ENCODE measurements at places on chromosomes 6 and 20.

DNA sequence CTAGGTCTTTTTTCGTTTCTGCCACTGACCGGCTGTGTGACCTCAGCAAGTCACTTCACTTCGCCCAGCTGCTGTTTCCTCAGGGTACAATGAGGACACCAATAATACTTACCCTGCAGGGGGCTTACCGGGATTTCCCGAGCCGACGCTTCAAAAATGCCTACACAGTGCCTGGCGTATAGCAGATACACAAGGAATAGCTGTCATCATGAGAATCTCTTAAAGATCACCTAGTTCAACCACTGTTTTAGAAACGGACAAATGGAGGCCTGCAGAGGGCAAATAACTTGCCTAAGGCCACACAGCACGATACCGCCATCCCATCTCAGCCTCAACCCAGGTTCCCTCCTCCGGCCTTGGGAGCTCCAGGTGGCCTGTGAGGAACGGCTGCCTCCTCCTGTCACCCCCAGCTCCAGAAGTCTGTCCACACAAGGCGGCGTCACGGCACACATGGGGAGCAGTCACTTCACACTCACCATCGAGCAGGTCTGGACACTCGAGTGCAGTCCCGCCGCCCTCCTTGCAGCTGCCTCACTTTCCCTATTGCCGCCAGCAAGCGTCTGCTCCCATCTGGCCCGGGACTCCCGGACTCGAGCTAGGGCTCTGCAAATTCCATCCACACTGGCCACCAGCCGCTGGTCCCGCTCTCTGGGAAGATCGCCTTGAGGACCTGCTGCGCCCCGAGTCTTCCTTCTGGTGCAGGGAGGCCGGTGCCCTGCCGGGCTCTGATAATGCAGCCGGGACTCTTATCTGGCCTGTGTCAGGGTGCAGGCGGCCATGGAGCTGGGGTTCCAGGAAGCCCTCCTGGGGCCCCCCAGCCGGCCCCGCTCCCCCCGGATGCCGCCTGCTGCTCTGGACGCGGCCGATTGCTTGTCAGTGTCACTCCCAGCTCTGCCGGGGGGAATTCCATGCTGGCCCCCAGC lies at the start of gene RIPOR3:
RIPOR3 (minus strand) TSS at position 893 of the 923 bp plus-strand sequence; CDS start at position 479, 414 bp downstream.
- no peak for DNase-seq

DNA sequence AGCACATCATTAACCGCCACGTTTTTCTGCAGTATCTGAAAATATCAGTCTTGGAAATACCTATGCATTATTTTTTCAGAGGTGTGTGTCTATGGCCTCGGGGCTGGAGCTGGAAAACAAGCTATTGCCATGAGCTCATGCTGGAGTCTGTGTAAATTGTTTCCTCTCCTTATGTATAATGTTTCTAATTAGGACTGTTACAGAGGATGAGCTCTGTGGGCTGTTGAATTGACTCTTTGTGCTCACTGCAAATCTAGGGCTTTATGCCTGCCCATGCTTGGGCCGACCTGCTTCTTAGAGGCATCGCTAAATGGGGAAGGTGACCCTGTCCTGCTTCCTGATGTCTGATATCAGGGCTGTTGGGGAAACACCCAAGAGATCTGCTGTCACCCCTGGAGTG lies 80.8 kb upstream of the SLC22A16 start:
- no peak for DNase-seq

DNA sequence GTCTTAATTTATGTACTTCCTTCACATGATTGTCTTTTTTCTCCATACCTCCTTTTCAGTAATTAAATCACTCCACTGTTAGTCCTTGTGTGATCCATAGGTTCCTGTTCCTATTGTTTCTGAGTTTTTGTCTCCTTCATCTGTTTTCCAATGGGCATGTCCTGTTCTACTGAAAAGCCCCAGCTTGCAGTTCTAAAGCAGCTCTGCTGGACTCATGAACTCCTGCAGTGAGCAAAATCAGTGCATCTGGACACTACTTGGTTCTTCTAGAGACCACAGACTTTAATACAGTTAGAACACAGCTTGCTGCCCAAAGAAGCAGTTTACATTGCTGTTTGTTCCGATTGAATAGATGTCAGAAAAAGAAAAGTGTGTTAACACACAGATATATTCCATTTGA lies 593.3 kb upstream of the HS3ST5 start:
- DNase-seq, result no peak

- DNase-seq, result no peak
Measured at GRCh38 chr20:11677428-11677827, 240.3 kb upstream of the BTBD3 start.

DNA sequence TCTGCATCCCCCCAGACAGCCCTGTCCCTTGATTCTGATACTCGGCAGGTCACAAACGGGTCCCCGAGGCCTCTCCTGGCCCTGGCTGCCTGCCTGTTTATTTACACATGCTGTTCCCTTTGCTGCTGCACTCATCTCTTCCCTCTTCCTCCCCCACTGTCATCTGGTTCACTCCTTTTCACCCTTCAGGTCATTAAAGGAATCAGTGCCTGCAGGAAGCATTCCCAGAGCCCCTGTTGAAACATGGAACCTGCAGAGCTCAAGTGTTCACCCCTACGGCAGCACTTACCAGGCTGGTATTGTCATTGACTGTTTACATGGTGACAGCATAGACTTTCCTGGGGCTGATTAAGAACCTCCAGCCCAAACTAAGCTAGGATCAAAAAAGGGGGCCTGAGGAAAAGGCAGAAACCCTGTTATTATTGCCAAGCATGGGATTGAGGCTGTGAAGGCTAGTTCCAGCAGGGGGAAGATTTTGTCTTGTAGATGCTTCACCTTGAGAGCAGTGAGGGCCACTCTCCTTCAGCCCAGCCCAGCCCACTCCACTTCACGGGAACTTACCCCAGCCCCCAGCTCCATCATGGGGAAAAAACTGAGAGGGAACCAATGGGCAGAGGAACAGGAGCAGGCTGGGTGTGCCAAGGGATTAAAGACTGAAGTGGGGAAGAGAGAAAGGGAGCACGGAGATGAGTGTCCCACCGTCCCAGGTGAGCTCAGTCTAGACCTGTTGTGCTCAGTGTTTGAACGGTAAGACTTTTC lies 73.2 kb downstream of the JPH2 start:
- DNase-seq, result no peak

DNA sequence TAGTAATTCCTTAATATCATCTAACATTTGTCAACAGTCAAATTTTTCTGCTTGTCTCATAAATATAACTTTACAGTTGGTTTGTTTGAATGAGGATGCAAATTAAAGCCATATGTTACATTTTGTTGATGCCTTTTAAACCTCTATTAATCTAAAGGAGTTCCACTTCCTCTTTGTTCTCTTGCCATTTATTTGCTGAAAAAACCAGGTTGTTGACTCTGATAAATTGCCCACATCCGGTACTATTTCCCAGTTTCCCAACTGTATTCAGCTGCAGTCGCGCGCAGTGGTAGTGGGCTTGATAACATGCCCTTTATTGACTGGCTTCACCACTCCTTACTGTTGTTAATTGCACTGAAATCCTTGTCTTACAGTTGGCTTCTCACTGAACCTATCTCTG lies 32.8 kb upstream of the SIRPB2 start:
- no peak for DNase-seq

DNA sequence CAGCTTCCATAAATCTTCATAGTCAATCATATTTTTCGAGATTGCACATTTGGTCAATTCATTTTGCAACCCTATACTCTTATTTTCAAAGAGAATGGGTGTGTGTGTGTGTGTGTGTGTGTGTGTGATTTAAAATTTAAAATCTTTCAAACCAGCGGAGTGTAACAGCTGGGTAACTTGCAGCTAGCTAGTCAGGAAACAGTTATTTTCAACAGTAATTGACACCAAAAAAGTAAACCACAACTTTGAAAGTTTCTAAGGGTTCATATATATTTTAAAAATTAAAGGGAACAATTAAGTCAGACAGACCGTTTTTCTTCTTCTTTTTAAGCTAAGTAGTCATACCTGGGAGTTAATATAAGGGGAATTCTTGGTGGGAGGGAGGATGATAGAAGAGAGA lies 57.0 kb downstream of the PRR18 start:
- no peak for DNase-seq

- DNase-seq, result no peak
Measured at GRCh38 chr6:2804516-2804915, 37.1 kb downstream of the SERPINB1 start.

DNA sequence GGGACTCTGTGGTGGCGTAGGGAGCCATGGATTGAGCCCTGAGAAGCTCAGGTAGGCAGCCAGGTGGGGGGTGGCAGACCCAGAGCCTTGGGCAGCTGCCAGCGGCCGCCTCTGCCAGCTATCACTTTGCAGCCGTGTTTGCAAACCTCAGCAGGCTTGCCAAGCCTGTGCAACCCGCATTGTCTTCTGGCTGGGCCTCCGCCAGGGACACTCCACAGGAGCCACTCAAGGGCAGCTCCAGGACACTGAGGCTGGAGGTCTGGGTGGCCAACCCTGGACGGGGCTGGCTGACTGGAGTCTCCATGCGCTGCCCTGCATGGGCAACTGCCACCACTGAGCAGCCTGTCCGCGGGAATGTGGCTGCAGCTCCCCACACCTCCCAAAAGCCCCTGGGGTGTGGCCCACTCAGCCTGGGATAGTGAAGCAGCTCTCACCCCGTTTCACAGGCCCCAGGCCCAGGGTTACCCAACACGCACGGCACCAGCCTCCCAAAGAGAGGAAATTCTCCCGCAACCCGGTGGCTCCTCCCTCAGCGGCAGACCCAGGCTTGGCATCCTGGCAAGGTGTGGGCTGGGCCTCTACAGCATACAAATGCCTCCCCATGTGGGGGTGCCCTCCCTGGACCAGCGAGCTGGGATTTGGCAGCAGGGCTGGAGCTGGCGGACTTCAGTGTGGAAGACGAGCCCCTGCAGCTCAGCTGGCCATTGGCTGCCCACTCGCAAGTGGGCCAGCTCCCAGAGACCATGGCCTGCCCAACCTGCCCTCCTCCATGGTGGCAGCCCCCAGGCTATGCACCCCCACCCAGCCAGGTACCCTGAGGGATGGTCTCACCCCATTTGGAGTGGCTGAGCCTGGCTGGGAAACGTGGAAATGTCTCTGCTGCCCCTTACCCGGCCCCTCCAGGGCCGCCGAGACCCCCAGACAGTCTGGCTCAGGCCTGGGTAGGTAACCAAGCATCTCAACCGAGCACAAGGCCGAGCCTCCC lies 2.9 kb downstream of the CHRNA4 start:
- DNase-seq, result no peak

DNA sequence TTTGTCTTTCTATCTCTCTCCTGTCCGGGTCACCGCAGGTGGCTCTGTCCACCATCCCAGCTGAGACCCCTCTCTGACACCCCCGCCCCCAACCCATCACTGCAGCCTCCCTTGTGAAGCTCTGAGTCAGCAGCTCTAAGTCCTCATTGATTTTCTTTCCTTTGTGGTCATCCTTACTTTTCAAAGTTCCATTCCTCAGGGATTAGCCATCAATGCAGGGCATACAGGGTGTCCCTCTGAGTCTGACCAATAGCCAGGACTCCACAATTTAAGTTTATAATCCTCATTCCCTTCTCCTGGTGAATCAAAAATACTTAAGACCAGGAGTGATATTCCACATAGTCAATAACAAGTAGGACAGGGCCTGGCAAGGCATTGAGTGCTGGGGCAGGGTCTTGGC lies 333.3 kb upstream of the CNR1 start:
- no peak for DNase-seq

DNA sequence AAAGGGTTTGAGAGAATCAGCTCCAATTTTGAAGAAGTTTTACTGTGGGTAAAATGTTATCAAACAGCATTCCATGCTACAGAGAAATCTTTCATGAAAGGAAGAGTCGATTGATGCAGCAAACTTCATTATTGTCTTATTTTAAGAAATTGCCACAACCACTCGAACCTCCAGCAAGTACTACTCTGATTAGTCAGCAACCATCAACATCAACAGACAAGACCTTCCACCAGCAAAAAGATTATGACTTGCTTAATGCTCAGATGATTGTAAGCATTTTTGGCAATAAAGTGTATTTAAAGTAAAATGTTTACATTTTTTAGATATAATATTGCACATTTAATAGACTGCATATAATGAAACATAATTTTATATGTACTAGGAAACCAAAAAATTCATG lies 87.5 kb downstream of the AKAP7 start:
- no peak for DNase-seq

DNA sequence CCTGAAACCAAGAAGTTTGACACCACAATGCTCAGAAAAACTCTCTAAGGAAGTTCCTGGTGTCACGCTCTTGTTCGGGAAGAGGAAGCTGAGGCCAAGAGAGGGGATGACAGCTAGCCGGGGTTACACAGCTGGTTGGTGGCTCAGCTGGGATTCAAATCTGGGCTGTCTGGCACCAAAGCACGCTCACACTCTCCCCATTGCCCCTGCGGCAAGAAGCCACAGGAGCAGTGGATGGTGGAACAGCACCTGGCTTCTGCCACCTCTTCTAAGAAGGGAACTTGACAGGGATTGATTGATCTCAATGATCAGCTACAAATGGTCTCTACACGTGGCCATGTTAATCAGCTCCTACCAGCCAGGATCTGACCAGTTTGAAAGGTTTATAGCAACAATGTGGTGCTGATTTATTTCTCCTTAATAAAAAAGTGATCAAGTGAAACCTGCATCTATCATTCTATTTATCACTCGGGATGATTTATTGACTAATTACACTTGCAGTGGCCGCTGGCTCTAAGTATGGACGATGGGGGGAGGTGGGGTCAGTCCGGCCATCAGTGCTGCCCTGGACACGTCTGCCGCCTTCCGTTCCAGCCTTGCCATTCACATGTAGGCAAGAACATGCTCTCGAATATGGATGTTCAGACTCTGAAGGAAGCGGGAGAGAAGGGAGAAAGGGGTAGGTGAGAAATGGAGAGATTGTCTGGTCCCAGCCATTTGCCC lies 71.9 kb upstream of the TOP1 start:
- no peak for DNase-seq

DNA sequence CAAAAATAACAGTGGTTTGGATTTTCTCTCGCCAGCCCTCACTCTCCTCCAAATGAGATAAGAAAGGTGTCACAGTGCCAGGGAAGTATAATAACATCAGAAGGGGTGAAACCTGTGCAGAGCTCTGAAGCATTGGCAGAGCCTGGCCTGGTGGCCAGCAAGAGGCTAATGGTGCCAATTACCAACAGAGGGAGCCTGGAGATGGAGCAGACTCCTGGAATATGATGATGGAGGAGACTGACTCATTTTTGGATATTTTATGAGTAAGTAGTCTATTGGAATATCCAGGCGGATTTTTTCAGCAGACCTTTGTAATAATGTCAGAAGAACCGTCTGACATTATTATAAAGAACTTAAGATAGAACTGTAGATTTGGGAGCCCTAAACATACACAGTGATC lies 442.6 kb upstream of the MARCKS start:
- no peak for DNase-seq
